ENCODE measurements at places on chromosomes 4 and X.

- DNase-seq: no peak
These were observed 42.4 kb downstream of the SLC7A11 start for GRCh38 chr4:138199568-138200235.

DNA sequence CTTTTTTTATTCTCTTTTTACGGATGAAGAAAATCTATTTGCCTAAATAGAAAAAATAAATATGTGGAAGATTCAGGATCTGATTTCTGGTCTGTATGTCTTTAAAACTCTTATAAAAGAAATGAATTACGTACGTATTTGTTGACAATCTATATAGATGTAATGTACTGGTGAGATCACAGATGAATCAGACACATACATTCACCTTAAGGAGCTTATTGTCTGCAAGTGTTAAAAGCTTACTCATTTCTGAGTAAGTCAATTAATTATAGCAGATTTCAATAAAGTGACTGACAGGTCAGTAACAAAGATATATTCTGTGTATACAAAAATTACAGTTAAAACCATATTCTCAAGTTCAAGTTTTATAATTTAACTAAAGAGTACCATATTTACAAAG lies 66.6 kb upstream of the NAF1 start:
- DNase-seq: no peak

GRCh38 chr4:72446353-72447055 lies 122.5 kb downstream of the ADAMTS3 start:
- no peak for DNase-seq

- DNase-seq: no peak
These were observed 53.2 kb downstream of the ATP10D start for GRCh38 chr4:47538111-47538824.

DNA sequence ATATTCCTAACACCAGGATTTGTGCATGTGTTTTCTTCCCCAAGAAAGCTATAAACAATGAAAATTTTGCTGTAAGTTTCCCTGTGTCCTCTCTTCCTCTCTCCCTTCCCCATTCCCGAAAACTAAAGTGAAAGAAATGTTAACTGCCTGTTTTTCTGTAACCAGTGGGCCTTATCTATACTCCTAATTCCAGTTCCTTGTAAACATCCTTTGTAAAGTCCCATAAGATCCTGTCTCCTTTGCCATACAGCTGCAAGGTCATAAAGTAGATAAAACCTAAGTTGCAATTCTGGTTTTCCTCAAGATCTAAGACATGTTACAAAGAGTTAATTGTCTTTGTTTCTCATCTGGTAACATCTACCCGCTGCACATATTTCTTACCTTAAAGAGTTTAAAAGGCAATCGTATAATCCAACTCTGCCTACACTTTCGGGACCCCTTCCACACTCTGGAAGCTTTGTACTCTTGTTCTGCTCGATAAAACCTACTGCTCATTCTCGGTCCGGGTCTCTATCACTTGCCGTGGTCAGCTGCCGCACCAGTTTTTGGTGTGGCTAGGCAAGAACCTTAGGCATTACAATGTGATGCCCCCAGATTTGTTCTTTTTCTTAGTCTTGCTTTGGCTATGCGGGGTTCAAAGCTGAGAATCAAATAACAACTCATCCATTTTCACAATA lies 20.5 kb downstream of the UGT2B7 start:
- no peak for DNase-seq

DNA sequence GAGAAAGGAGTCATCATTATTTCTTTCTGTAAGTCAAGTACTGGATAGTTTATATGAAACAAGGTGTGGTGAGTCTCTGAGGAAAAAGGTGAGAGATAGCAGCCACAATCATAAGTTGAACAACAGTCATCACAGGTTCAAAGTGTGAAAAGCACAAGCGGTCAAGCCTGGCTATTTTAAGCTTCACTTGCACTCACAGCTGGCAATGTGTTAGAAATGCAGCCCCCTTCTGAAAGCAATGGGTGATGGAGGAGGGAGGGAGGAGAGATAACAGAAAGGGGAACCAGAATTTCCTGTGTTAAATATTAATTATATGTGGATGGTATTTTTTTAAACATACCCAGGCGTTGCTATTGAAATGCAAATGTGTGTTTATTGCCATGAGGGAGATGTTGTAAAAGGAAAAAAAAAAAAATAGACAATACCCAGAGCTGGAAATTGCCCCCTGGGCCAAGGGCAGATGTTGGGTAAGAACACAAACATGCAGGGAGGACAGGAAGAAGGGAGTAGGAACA lies 26.9 kb upstream of the BMP3 start:
- no peak for DNase-seq

DNA sequence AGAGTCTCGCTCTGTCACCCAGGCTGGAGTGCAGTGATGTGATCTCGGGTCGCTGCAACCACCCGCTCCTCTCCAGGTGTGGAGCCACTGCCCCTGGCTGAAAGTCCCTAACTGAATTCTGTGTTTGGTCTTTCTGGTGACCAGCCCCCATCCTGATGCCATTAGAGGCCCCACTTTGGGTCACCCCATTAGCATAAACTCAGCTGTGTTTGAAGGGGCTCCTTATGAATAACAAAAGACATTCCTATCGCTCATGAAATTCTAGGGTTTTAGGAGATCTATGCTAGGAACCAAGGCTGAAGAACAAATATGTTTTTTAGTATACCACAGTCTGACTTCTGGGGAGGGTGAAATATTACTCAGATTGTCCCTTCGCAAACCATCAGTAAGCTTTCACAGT lies 652.9 kb downstream of the ADGRL3 start:
- DNase-seq: no peak

DNA sequence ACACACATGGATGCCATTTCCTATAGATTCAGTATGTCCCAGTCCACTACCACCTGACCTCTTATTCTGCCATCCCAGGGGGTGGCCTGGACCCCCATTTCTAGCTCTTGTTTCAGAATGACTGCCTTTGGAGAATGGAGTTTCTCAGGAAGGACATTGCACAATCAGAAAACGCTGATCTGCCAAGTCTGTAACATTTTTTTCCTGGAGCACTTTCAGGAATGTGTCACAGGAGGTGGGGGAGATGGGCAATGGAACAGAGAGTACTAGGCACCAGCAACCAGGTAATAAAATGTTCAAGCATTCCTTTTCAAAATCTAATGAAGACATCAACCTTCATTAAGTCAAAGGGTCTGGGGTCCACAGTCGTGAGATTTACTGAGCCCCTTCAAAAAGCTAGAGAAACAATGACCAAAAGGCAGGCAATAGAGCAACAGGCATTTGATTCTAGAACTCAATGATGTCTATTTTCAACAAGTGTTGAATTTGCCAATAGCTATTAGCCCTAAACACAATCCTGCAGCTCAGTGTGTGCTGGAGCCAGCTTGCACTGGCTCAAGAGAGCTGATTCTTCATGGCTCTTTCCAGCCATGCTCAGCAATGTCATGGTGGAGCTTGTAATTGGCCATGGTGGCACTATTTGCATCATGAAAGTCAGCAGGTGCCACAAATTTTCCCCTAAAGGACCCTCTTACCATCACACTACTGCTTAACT lies 87.1 kb downstream of the KDR start:
- no peak for DNase-seq

DNA sequence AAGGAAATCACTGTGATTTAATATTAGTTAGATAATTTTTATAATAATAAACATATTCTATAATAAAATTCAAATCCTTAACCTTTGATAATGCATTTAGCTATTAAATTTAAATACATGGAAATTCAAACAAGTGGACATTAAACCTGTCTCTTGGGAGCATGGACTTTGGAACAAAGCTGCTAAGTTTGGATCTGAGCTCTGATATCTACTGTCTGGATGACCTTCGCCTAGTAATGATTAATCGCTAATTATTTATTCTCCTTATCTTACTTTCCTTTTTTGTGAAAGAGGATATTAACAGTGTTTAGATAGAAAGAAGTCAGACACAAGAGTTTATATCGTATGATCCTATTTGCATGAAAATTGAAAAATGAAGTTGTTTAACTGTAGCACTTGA lies 980.9 kb downstream of the FSTL5 start:
- DNase-seq: no peak

DNA sequence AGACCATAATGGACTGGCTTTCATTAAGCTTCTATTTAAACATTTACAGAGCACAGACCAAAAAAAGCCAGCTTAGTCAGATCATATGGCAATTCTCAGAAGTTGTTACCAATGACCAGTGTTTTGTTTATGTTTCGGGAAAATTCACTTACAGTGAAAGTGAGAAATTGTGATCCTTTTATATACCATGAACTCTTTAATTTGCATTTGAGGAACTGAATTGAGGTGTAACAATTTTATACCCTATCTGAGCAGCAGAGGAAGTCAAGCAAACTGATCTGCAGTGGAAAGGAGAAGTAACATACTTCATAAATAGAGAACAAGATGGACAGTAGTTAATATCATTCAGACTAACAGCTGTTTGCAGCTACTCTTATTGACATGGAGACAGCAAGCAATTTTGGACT lies 97.1 kb downstream of the TMA16 start:
- no peak for DNase-seq

DNA sequence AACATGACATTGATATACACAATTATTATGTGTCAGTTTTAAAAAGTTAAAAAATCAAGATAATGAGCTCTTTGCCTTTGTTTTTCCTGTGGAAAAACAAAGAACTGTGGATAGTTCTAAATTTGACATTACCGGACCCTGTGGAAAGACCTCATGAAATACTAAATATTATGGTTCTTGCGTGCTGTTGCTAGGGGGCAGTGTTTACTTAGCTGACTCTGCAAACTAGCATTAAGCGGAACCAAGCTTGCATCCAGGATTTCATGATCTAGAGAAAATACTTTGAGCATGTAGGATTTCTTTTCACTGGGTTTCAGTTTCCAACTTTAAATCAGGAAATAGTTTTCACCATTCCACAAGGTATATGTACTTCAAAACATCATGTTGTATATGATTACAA lies 33.6 kb downstream of the CLCN4 start:
- DNase-seq: no peak

GRCh38 chrX:140766024-140766611 lies 56.6 kb downstream of the LINC00632 start:
- DNase-seq: no peak

DNA sequence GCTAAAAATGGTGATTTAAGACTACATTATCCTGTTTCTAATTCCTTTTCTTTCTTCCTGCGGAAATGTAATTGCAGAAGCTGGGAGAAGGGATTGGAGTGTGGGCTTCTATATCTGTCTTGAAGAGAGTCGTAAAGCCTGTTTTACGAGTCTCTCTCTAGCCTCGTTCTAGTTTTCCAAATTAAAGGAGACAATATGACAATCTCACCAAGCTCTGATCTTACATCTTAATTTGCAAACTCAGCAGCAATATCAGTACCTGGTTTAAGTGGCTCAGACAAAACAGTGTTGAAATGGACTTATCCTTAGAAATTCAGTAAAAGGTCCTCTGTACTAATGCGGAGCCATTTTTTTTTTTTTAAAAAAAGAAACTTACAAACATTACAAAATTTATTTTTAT lies 349.5 kb upstream of the HAND2 start:
- DNase-seq: no peak

DNA sequence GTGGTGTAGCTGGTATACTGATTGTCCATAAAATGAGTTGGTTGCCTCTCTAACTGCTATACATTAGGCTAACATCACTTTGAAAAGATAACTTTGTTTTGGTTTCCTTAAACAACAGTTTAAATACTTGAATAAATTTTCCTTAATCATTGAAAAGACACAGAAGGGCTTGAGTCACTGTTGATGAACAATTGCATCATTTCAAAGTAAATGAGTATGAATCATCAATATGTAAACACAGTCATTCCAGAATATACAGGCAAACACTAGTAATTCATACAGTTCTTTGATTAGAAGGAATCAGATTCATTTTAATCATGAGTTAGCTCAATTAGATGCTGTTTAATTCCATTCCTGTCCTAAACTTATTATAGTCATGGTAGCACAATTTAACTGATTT lies 160.6 kb downstream of the AFF2 start:
- no peak for DNase-seq

DNA sequence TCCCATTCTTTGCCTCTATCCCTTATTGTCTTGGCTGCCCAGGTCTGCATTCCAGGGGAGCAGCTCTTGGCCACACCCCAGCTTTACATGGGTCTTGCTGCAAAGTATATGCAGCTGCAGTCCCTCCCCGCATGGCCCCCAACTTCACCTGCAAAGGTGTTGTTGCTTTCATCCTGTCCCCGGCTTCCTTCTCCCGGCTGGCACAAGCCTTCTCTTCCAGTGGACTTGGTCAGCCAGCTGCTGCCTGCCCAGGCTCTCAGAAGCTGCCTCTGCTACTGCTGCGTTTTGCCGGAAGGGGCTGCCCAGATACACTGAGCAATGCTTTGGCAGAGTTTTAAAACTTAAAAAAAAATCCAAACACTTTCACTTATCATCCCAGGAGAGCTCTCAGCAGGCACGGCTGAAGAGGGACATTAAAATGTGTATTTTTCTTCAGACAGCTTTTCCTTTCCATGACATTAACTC lies 121.2 kb upstream of the PDLIM3 start:
- DNase-seq: no peak

- no peak for DNase-seq
These were observed 106.8 kb upstream of the MAMLD1 start for GRCh38 chrX:150256297-150256650.

- DNase-seq: no peak
These were observed 45.2 kb upstream of the WDR1 start for GRCh38 chr4:10161840-10162239.

GRCh38 chr4:136992032-136992431 lies 540.3 kb downstream of the PCDH18 start:
- DNase-seq: no peak

Data from NCI-H1436 treated with DMSO at 0.1 percent for 48 hours (cell line).